Thyroid gland (tissue), 4 donors: ENCODE measurements at places on chromosomes 7 and 10. TPM values are rescaled to one million over a fixed set of nuclear protein-coding genes. Genes with fewer than 3 reads are reported as not detected.
A peak's percentile ranks its signal among the peaks of the same experiment; 100 is the strongest.

DNA sequence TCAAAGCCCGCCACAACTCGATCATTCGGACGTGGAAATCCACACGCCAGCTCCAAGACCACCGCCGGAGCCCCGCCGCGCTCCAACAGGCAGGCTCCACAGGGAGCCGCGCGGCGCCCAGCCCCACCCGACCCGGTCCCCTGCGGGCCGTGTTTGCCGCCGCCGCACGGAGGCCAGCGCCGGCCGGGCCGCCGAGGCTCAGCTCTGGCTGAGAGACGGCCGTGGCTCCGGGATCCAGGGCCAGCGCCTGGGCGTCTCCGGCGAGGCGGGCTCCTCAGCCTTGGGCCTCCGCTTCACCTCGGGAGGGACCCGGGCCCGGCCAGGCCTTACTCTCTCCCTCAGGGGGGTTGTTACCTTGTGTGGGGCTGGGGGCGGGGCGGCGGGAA is 333 bp downstream of the SMNDC1 start:
- DNase-seq = no peak

- DNase-seq = no peak
Measured at GRCh38 chr10:79298403-79299244, 48.6 kb upstream of the PPIF start.

GRCh38 chr7:1555046-1555812 is 776 bp downstream of the TMEM184A start:
- no peak for DNase-seq

DNA sequence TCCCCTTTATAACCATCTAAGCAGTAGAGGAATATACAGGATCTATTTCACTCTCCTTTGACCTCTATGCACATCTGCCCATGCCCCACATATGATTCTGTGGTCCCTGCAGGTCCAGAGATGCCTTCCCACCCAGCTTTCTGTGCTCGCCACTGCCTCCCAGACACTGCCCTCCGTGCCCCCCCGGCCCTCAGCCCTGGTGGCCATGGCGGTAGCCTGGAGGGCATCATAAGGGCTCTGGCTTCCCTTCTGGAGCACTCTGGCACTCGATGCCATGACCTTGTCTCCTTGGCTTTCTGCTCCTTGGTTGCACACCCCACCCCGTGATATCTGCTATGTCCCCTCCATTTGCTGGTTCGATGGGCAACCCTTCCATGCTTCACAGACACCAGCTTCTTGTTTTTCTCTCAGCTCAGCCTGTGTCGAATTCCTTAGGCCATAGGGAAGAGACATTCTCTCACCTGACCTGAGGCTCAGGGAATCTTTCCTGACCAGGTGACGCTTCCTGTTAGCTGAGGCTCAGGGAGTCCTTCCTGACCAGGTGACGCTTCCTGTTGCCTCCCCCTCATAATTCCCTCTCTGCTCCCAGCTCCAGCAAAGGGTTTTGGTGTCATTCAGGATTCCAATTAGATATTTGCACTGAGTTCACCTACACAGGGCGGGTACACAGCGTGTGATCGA is 100.4 kb upstream of the GLI3 start:
- no peak for DNase-seq

DNA sequence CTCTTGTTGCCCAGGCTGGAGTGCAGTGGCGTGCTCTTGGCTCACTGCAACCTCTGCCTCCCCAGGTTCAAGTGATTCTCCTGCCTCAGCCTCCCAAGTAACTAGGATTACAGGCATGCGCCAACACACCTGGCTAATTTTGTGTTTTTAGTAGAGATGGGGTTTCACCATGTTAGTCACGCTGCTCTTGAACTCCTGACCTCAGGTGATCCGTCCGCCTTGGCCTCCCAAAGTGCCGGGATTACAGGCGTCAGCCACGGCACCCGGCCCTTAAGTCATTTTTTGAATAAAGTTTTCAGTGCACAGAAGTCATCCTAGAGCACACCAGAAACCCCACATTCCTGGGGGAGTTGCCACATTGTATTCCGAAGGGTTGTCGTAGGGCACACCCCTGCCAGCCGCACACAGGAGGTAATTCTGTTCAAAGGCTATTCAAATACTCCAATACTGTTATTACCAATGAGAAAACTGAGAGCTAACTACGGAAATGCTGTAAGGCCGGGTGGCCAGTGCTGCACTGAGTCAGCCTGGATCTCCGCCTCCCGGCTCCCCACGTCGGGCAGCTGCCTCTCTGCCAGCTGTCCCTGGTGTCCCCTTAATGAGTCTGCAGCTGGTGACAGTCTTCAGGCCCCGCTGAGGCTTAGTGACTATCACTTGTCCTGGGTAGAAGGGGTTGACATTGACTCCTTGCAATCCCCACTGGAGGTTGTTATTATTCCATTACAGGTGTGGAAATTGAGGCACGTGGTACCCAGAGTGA is 8.6 kb upstream of the RFC2 start:
- DNase-seq = no peak

DNA sequence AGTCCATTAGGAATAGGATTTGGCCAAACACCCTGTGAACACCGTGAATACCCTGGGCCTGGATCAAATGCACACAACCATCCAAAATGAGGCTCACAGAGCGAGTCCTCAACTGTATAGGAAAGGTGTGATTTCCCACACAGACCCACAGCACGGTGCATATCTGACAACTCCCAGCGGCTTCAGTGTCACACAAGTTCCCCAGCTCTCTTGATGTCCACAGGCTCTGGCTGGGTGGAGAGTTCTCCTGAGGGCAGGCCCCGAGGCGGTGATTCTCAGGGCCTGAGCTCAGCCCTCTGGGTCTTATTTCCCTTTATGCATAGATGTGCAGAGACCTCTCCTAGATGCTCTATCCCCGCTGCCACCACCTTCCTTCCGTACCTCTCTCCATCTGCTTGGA is 64.1 kb downstream of the SH3PXD2A start:
- DNase-seq = no peak

DNA sequence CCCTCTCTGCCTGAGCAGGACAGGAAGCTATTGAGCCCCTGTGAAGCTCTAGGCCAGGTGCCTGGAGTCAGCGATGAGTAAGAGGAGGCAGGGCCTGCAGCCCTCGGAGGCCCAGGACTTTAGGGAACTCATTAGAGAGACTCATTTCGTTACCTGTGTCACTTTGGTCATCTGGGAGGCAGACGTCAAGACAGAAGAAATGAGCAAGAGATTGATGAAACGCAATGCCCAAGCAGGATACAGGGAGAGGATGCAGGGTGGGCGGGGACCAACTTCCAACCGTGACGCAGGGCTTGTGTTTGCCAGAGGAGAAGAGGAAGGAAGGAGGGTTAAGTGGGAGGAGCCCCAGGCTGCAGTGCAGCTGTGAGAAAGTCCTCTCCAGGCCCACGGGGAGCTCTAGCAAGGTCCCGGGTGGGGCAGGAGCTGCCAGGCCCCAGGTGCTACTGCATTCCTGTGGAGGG is 26.4 kb upstream of the GNA12 start:
- peak; percentile 40 for DNase-seq

DNA sequence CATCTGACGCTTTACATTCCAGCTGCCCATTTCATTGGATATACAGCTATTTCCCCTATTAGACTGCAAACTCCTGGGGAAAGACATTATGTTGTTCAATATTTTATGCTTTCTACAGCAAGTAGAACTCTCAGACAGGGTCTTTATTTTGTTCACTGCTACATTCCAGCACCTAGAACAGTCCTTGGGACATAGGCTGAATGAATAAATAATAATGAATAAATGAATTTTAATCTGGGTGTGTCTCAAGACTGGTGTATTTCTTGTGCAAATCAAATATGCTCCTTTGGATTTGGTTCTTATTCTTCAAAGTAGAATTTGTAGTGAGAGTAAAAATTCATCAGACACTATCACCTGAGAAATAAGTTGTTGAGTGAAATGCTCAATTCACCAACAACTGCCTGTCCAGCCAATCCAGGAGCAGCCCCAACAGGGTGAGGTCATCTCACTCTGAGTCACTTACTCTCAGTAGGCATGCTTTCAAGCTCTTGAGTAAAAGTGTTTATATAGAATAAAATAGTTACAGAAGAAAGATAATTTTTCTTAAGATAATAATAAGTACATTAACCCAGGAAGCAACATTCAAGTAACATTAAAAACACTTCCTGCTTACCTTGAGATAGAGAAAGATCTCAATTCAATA is 287.5 kb upstream of the NPVF start:
- DNase-seq = no peak

- no peak for DNase-seq
Measured at GRCh38 chr7:87336136-87336535, 9.3 kb upstream of the CROT start.

GRCh38 chr10:89235073-89235798 is 16.3 kb downstream of the LIPA start:
- peak; percentile 36 for DNase-seq

- no peak for DNase-seq
Measured at GRCh38 chr10:74677951-74678350, 148.4 kb upstream of the KAT6B start.

Gene OPALIN
- not detected for total RNA-seq

Gene CYP3A7
- total RNA-seq = not detected

Gene PRKCQ
- total RNA-seq = 45.7 TPM

Gene AP1S1
- total RNA-seq = 29.0 TPM

Gene GPR85
- 2.3 TPM for total RNA-seq
